ENCODE measurements at places on chromosomes 6 and 20.
A peak's percentile ranks its signal among the peaks of the same experiment; 100 is the strongest.

DNA sequence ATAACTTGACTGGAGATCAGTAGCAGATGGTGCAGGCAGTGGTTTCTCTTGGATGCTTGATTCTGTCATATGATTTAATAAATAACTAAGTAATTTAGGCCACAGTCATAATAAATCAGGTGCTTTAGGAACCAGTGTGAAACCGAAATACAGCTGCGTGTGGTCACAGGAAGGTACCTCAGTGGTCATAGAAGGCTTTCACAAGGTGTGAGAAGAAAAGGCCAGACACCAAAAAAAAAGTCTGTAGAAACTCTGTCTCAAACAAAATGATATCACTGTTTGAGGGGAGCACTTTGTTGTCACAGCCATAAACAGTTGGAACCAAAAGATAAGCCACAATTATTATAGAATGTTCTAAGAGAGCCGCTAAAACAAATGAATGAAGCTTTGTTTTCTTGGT is 56.5 kb downstream of the ARMC2 start:
- peak; percentile 92 for ATAC-seq
- peak overlapping the region; percentile 88 for H3K27ac ChIP-seq
- peak overlapping the region; percentile 32 for H3K4me3 ChIP-seq
- H3K4me1 ChIP-seq: peaks cover 44% of the 10 kb centered on the region

DNA sequence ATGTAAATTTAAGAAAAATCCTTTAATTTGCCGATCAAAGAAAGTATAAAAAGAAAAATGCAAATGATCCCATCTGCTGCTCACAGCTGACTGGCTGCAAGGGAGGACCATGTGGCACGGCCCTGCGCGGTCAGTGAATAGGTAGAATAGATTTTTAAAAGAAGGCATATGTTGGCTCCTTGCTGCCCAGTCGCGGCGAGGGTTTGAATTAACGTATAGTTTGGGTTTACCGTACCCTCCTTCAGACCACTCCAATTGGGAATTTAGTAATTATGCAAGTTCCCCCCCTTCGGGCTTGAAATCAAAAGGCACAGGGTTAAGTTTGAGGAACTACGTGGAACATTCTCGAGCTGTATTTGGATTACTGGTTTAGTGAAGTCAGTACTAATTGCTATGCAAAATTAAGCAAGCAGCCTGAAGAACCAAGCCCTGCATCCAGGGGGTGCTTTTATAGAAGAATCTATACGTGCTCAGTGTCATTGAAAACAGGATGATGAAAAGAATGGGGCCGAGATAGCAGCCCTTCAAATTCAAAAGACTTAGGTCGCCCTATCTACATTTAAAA is 1.1 kb upstream of the BEND3 start:
- H3K4me1 ChIP-seq: peaks cover 20% of the 10 kb centered on the region
- peaks cover 6% of the 10 kb centered on the region for H3K27me3 ChIP-seq
- no peaks in the 10 kb centered on the region for H3K36me3 ChIP-seq
- H3K27ac ChIP-seq: peak overlapping the region; percentile 64
- ATAC-seq: peak; percentile 61
- peak overlapping the region; percentile 74 for H3K4me3 ChIP-seq

DNA sequence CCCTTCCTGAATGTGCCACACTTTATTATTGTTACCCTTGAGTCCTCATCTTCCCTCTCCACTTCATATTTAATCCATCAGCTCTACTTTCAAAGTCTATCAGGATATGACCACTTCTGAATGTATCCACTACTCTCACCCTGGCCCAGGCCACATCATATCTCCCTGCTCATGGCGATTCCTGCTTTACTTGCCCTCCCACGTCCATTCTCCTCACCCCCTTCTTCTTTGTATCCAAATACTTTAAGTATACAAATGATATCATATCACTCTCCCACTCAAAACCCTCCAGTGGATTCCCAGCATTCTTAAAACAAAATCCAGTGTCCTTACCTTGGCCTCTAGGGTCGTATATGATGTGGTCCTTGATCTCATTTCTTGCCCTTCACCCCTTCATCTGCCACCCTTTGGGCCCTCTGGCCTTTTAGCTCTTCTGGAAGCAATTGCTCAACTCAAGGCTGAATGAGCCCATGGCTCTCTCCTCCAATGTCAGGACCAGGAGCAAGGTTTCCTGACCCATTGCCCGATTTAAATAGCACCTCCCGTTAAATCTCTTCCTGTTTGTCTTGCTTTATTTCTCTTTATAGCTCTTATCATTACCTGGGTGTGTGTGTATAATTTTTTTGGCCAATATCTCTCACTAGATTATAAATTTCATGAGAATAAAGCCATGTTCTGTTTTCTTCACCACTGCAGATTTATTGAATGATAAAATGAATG is 205.9 kb upstream of the ECI2 start:
- no peak overlapping the region for H3K4me3 ChIP-seq
- ATAC-seq: no peak
- no peak overlapping the region for H3K27ac ChIP-seq

DNA sequence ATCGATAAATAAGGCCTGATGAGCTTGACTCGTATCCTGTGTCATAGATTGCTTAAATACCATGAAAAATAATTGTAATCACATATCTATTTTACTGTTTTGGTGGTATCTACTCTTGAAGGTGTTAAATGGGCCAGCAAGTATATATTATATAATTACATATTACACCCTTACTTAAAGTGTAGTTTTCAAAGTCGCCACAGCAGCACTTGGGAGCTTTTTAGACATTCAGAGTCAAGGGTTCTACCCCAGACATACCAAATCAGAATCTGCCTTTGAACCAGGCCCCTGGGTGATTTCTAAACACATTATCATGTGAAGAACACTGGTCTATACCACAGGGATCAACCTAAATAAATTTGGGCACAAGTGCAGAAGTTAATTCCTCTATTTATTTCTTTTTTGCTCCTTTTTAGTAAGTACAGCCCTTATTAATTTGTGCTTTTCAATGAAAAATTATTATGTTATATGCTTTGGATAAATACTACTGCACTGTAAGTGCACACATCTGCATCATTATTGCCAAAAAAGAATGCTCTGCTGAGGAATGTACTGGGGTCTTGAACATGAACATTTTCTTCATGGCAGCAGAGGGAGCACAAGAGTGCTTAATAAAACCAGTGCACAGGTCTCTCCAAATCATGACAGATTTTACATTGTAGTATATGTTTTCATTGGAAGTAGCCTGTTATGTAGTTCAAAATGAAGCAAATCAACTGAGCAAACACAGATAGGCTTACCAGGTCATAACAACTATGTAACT is 3.1 kb upstream of the ATXN1 start:
- H3K4me3 ChIP-seq: peak overlapping the region; percentile 36
- ATAC-seq: no peak
- H3K36me3 ChIP-seq: peaks cover 8% of the 10 kb centered on the region
- H3K4me1 ChIP-seq: peaks cover 32% of the 10 kb centered on the region

DNA sequence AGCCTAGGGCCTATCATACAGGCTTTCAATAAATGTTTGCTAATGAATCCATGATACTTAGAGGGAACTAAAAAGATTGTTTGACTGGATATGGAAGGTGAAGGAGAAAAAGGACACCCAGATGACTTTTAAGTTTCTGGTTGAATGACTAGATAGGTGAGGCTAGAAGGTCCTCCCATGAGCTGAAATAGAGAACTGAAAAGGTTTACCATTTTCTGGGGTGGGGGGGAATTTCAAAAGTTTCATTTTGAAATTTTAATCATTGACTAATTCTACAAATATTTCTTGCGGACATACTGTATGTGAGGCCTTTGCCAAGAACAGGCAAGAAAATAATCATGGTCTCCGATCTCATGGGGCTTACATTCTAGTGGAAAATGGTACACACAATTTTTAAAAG is 17.9 kb upstream of the ZBTB2 start:
- H3K4me1 ChIP-seq: peaks cover 30% of the 10 kb centered on the region
- peak; percentile 82 for ATAC-seq
- H3K36me3 ChIP-seq: peaks cover 61% of the 10 kb centered on the region
- H3K27me3 ChIP-seq: no peaks in the 10 kb centered on the region
- H3K4me3 ChIP-seq: peak overlapping the region; percentile 37

GRCh38 chr6:147522597-147522996 is 14.1 kb downstream of the SAMD5 start:
- H3K4me1 ChIP-seq: no peaks in the 10 kb centered on the region
- no peak for ATAC-seq
- no peak overlapping the region for H3K27ac ChIP-seq
- H3K27me3 ChIP-seq: peaks cover 21% of the 10 kb centered on the region
- H3K36me3 ChIP-seq: no peaks in the 10 kb centered on the region

DNA sequence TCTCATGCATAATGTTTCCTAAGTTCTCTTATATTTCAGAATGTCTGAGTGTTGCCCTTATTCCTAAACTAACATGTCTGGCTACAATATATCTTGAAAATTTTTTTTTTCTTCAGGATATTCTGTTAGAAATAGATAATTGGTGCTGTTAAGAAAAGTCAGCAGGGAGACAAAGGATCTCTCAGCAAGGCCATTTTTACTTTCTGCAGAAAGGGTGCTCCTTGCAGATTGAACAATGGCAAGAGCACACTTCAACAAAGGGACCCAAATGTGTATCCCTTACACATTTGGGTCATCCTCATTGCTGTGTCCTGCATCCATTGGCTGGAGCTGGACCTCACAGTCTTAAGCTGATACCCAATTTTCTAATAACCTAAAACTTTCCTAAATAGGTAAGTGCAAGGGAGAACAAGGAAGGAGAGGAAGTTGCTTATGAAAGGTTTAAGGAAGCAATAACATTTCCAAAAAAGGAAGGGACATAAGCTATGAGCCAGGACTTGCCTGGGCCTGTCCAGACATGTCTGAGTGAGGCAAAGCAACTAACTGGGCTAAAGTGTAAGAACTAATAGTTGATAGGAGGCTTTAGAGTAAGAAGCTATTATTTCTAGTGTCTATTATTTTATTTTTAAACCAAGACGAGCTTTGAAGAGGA is 429.6 kb downstream of the BCKDHB start:
- no peaks in the 10 kb centered on the region for H3K4me1 ChIP-seq
- no peaks in the 10 kb centered on the region for H3K36me3 ChIP-seq
- H3K27ac ChIP-seq: no peak overlapping the region
- no peak for ATAC-seq
- no peaks in the 10 kb centered on the region for H3K27me3 ChIP-seq

DNA sequence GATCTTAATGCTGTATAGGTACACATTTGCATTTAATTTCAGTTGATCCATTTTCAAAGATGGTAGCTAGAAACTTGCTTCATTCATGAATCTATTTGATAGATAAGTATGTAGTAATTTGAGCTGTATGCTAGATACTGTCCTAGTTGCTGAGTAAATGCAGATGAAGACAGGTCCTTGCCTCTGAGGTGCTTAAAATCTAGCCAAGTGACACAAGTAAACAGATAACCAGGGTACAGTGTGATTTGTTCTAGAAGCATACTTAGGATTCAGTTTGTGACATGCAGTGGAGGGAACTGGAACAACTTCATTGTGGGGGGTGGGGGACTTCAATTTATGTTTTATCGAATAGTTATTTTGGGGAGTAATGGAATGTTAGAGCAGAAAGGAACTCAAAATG is 9.2 kb downstream of the CHMP4B start:
- H3K4me3 ChIP-seq: no peak overlapping the region
- H3K36me3 ChIP-seq: peaks cover 13% of the 10 kb centered on the region
- ATAC-seq: no peak
- H3K27me3 ChIP-seq: no peaks in the 10 kb centered on the region

- peaks cover 5% of the 10 kb centered on the region for H3K36me3 ChIP-seq
- H3K4me3 ChIP-seq: no peak overlapping the region
- peaks cover 15% of the 10 kb centered on the region for H3K4me1 ChIP-seq
- no peak overlapping the region for H3K27ac ChIP-seq
- no peaks in the 10 kb centered on the region for H3K27me3 ChIP-seq
Measured at GRCh38 chr6:143939364-143939763, 68.7 kb downstream of the PLAGL1 start.
